ENCODE measurements at places on chromosomes 16 and 17. TPM values are rescaled to one million over a fixed set of nuclear protein-coding genes. Genes with fewer than 3 reads are reported as not detected.

DNA sequence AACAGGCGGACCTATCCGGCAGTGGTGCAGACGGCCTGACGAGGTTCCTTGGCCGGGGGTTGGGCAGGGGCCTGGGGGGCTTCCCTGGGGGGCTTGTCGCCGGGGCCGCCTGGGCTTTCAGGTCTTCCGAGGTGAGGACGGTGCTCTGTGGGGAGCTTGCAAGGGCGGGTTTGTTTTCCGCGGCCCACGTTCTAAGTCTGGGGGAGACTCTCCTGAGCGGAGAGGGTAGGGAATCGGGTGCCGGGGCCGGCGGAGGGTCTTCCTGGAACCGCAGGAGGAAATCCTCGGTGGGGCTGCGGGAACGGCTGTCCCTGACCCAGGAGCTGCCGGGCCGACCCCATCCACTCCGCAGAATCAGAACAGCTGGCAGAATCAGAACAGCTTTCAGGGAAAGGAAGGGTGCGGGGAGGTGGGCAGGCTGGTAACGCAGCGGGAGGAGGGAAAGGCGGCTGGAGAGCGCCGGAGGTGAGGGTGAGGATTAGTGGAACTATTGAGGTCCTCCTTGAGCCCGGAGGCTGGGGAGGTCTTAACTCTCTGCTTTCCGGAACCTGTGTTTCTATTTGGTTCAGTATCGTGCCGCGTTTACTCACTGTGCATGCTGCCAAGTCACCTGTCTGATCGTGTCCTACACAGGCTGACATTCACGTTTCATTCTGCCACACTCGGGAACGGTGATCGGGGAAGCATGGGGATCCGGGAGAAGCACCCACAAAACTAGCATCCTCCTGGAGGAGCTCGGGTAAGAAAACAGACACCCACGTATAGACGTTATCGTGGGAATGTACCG, 28.9 kb downstream of the CPSF4L start:
- DNase-seq: peak; percentile 48

- peak; percentile 51 for DNase-seq
Observed at GRCh38 chr16:3020247-3020603, at the start of gene TNFRSF12A. Gene TNFRSF12A (plus strand): TSS chr16:3020368. CDS start chr16:3020398, 30 bp downstream.

GRCh38 chr17:50214976-50215760, 13.7 kb upstream of the COL1A1 start:
- DNase-seq: no peak

DNA sequence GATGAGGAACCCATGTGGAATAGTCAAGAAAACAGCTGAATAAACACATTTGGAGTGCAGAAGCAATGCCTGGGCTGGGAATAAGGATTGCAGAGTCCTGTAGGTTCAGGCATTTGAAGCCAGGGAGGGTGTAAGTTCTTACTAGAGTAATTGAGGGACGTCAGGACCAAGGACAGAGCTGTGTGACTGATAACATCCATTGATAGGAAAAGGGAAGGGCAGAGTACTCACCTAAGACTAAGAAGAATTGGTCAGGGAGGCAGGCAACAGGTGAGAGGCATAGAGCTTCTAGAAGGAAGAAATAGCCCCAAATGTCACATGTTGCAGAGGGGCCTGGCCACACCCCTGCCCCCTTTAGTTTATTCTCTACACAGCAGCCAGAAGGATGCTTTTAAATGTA, 79.8 kb upstream of the TMEM132E start:
- DNase-seq: no peak

GRCh38 chr17:36135465-36135864, 31.8 kb downstream of the CCL4 start:
- no peak for DNase-seq

Gene NT5M
- 2.7 TPM for total RNA-seq

Gene OR2C1
- not detected for total RNA-seq

Gene WFDC1
- not detected for total RNA-seq

Gene CIBAR2
- not detected for total RNA-seq

Gene HYDIN
- total RNA-seq: not detected
